ENCODE measurements at places on chromosomes 5 and 9. TPM values are rescaled to one million over a fixed set of nuclear protein-coding genes. Genes with fewer than 3 reads are reported as not detected.

GRCh38 chr5:53980061-53980460 is 330.3 kb downstream of the ARL15 start:
- H3K27me3 ChIP-seq, result no peaks in the 10 kb centered on the region
- DNase-seq, result no peak
- H3K4me1 ChIP-seq, result no peaks in the 10 kb centered on the region
- H3K4me3 ChIP-seq, result no peak overlapping the region
- no peak overlapping the region for H3K27ac ChIP-seq

DNA sequence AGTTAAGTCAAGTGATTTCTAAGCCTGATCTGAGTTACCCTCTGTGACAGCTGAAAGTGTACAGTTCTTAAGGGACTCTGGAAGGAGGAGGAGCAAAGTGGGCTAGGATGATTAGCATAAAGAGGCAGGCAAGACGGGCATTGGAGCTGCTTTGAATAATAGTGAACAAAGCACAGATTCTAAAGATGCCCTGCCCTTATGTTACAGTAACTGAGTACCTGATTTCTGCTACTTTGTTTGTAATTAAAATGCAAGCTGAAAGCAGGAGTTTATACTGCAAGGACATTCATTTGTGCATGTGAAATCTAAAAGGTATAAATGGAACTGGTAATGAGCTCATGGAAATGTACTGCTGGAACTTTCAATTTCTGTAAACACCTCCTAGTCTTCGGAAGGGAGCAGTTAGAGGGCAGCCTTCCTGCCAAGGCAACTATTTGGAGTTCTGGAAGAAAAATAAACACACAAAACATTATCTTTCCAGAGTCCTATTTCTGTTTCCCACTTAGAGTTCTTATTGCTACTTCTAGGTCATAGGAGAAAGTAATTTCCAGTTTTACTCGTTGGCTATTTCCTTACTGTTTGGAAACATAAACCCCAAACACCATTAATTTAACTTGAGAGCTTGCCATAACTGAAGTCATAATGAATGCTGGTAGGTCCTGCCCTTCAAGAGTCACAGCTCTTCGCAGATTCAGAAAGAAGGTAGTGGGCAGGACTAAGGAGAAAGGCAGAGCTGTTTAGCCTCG is at the start of gene RANBP3L:
Gene RANBP3L (minus strand): TSS at position 45 of the 746 bp plus-strand sequence. CDS start 486 bp downstream, outside the sequence.
- no peaks in the 10 kb centered on the region for H3K36me3 ChIP-seq
- H3K27me3 ChIP-seq, result no peaks in the 10 kb centered on the region
- H3K27ac ChIP-seq, result peak within 1 kb of the TSS; percentile 86
- DNase-seq, result no peak
- peak within 1 kb of the TSS; percentile 3 for H3K4me3 ChIP-seq

GRCh38 chr9:111114486-111114885 is 76.2 kb upstream of the LPAR1 start:
- no peak overlapping the region for H3K4me3 ChIP-seq
- DNase-seq, result no peak
- H3K36me3 ChIP-seq, result no peaks in the 10 kb centered on the region

- H3K36me3 ChIP-seq, result no peaks in the 10 kb centered on the region
- no peak overlapping the region for H3K4me3 ChIP-seq
- H3K27ac ChIP-seq, result no peak overlapping the region
- no peaks in the 10 kb centered on the region for H3K27me3 ChIP-seq
Observed at GRCh38 chr5:116766470-116766947, 191.9 kb upstream of the SEMA6A start.

GRCh38 chr5:82849885-82850284 is 227.3 kb downstream of the TMEM167A start:
- no peak overlapping the region for H3K4me3 ChIP-seq
- no peaks in the 10 kb centered on the region for H3K4me1 ChIP-seq

GRCh38 chr5:165157219-165157618 is 1651.8 kb downstream of the MAT2B start:
- H3K36me3 ChIP-seq, result no peaks in the 10 kb centered on the region
- no peaks in the 10 kb centered on the region for H3K4me1 ChIP-seq
- H3K27me3 ChIP-seq, result no peaks in the 10 kb centered on the region
- H3K27ac ChIP-seq, result no peak overlapping the region
- H3K4me3 ChIP-seq, result no peak overlapping the region

- no peak overlapping the region for H3K27ac ChIP-seq
- no peaks in the 10 kb centered on the region for H3K36me3 ChIP-seq
- no peak for DNase-seq
Observed at GRCh38 chr5:111069839-111070238, 1.7 kb upstream of the TSLP start.

PKD2L2 gene
- not detected for polyA plus RNA-seq

IL4 gene
- not detected for polyA plus RNA-seq

IL5 gene
- not detected for polyA plus RNA-seq

SPATA31C1 gene
- polyA plus RNA-seq, result not detected

All from sigmoid colon (tissue), 7 donors.